ENCODE measurements at places on chromosomes 13 and 19. TPM values are rescaled to one million over a fixed set of nuclear protein-coding genes. Genes with fewer than 3 reads are reported as not detected.

DNA sequence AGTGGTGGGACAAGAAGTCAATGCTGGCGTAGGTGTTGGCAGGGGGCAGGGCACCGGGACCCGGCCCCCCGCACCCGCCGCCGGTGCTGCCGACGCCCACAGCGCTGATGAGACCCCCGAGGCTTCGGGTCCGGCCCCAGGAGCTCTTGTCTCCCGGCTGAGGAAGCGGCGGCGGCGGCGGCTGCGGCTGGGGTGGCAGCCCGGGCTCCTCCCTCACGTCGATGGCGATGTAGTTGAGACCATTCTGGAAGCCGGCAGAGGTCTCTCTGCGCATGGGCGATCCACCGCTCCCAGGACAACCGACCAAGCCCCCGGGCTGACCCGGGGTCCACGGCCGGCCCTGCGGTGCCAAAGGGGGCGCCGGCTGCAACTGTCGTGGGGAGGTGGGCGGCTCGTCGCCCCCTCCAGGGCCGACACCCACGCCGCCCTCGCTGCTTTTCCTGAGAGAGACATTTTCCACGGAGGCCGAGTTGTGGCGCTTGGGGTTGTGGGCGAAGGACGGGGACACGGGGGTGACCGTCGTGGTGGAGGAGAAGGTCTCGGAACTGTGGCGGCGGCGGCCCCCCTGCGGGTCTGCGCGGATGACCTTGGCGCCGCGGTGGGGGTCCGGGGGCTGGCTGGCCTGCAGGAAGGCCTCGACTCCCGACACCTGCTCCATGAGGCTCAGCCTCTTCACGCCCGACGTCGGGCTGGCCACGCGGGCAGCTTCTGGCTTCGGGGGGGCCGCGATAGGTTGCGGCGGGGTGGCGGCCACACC lies 4.1 kb downstream of the IRS2 start:
- H3K27me3 ChIP-seq, result no peaks in the 10 kb centered on the region
- H3K4me1 ChIP-seq, result peaks cover 17% of the 10 kb centered on the region
- peak overlapping the region; percentile 83 for H3K27ac ChIP-seq
- no peak for DNase-seq
- H3K36me3 ChIP-seq, result peaks cover 52% of the 10 kb centered on the region

DNA sequence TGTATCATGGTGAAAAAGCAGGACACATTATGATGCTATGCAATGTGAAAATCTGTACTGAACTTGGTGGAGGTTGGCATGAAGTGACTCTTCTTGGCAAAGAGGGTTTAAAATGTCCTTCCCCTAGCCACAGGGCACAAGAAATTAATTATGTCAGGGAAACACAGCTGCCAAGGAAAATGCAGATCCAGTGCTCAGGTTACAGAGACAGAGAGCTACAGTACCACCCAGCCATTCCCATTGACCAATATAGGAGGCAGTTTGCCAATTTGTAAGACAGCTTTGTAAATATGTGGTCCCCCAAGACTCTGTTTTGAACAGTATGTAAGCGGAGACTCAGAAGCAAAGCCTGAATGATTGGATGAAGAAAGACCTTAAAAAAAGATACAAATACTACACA lies 69.4 kb upstream of the KLF12 start:
- DNase-seq, result no peak
- H3K4me1 ChIP-seq, result no peaks in the 10 kb centered on the region
- no peaks in the 10 kb centered on the region for H3K36me3 ChIP-seq
- H3K27me3 ChIP-seq, result no peaks in the 10 kb centered on the region
- H3K4me3 ChIP-seq, result no peak overlapping the region

DNA sequence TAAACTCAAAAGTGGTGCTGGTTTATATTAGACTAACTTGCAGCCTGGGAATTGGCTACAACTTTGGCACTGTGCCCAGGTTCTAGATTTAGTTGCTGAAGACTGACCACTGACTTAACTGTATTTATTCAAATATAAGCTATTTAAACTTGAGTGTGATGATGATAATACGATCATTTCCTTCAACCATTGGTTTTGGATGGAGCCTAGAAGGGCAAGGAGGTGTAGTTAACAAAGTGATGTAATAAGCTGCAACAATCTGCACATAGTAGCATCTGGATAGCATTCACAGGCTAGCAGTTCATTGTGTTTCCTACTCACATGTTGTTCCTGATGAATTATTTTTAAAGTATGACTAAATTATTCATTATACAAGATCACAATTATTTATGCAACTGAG lies 55.2 kb upstream of the DACH1 start:
- H3K4me1 ChIP-seq, result no peaks in the 10 kb centered on the region
- H3K36me3 ChIP-seq, result no peaks in the 10 kb centered on the region
- H3K27ac ChIP-seq, result no peak overlapping the region
- no peak overlapping the region for H3K4me3 ChIP-seq
- no peak for DNase-seq

- H3K36me3 ChIP-seq, result no peaks in the 10 kb centered on the region
- H3K27ac ChIP-seq, result no peak overlapping the region
- no peaks in the 10 kb centered on the region for H3K4me1 ChIP-seq
- no peak overlapping the region for H3K4me3 ChIP-seq
Measured at GRCh38 chr13:113417008-113417751, 36.1 kb downstream of the ADPRHL1 start.

DNA sequence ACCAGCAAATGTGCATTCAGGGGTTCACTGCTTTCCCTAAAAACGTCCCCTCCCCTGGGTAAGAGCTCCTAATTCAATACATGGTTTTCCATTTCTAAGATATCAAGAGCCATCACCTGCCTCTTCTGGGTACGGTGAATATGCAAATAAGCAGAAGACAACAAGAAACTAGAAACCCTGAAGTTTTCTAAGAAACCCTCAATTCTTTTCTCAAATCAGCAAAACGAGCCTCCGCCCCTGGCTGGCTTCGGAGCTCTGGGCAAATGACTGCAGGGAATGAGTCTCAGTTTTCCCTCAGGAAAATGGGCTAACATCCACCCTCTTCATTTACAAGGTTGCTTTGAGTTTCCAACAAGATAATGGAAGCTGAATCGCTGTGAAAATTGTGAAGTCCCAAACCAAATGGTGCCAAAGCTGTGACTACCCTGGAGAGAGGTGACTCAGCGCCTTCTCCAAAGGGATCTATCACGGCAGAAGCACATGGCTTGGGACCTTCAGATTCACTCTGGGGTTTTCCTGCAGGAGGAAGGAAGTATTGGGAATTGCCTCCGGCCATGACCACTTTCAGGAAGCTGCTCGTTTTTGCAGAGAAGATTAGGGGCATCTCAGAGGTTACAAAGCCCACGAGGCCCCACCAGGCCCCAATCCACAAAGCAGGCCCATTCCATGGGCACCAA lies 26.6 kb downstream of the KLF2 start:
- no peak for DNase-seq
- no peak overlapping the region for H3K27ac ChIP-seq
- no peak overlapping the region for H3K4me3 ChIP-seq
- H3K27me3 ChIP-seq, result no peaks in the 10 kb centered on the region

DNA sequence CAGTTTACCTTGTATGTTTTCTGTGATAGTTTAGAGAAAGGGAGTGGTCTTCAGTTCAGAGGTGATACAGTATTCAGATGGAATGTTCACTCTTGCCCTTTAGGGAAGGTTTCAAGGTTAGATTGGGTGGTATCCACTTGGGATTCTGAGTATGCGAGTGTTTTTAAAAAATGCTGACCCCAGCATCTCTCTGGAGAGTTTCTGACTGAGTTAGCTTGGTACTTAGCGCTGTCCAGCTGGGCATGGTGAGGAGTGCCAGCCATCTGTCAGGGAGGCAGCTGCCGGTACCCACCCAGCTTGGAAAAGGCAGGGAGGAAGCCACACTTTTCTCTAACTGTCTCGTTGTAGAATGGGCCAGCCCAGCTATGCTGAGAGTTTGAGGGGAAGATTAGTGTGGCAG lies 63.3 kb downstream of the ARHGEF7 start:
- no peak for DNase-seq
- no peak overlapping the region for H3K4me3 ChIP-seq
- H3K4me1 ChIP-seq, result no peaks in the 10 kb centered on the region
- H3K27me3 ChIP-seq, result no peaks in the 10 kb centered on the region
- no peak overlapping the region for H3K27ac ChIP-seq
- H3K36me3 ChIP-seq, result 0 out of 2 replicates have a peak, but pooled peaks cover 3% of the 10 kb centered on the region

GRCh38 chr13:49893591-49893990 lies 42.5 kb downstream of the SPRYD7 start:
- H3K27ac ChIP-seq, result no peak overlapping the region
- H3K4me1 ChIP-seq, result no peaks in the 10 kb centered on the region
- no peaks in the 10 kb centered on the region for H3K36me3 ChIP-seq

DNA sequence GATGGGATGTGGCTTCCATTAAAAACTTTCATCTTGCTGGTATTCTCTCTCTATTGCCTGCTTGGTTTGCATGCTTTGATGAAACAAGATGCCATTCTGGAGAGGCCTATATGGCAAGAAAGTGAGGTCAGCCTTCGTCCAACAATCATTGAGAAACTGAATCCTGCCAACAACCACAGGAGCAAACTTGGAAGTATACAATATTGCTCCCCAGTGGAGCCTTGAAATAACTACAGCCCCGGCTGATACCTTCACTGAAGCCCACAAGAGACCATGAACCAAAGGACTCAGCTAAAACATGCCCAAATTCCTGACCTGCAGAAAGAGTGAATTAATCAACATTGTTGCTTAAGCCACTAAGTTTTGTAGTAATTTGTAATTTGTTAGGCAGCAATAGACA lies 82.5 kb upstream of the FGF14 start:
- no peak overlapping the region for H3K4me3 ChIP-seq
- no peaks in the 10 kb centered on the region for H3K4me1 ChIP-seq
- no peak overlapping the region for H3K27ac ChIP-seq
- H3K27me3 ChIP-seq, result no peaks in the 10 kb centered on the region
- no peaks in the 10 kb centered on the region for H3K36me3 ChIP-seq
- no peak for DNase-seq

ADGRE2 gene
- total RNA-seq, result 0.26 TPM

- H3K4me3 ChIP-seq, result no peak overlapping the region
- no peaks in the 10 kb centered on the region for H3K36me3 ChIP-seq
- no peak overlapping the region for H3K27ac ChIP-seq
- DNase-seq, result no peak
- H3K4me1 ChIP-seq, result peaks cover 32% of the 10 kb centered on the region
Measured at GRCh38 chr13:106159295-106160195, 375.9 kb downstream of the EFNB2 start.

DNA sequence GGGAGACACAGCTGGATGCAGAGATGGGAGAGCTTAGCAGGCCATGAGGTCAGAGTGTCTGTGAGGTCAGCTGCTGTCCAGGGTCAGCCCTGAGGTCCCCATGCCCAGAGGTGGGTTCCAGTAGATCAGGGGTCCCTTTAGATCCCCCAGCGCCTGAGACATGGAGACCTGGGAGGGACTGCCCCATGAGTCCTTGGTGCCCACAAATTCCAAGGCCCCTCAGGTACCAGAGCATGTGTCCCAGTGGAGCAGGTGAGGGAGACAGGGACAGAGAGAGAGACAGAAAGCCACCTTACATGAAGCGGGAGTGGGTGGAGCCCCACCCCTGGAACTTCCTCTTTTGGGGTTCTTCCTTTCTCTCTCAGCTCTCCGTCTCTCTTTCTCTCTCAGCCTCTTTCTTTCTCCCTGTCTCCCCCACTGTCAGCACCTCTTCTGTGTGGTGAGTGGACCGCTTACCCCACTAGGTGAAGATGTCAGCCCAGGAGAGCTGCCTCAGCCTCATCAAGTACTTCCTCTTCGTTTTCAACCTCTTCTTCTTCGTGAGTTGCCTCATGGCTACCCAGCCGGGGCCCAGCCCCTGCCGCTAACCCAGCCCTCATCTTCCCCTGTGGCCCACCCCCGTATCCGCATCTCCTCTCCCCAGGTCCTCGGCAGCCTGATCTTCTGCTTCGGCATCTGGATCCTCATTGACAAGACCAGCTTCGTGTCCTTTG lies at the start of gene CD37:
TSS of gene CD37 (plus strand) at position 336 of the 713 bp plus-strand sequence. CDS start at position 471, 135 bp downstream.
- H3K4me3 ChIP-seq, result no peak within 1 kb of the TSS
- H3K4me1 ChIP-seq, result no peaks in the 10 kb centered on the region
- no peaks in the 10 kb centered on the region for H3K27me3 ChIP-seq
- H3K36me3 ChIP-seq, result no peaks in the 10 kb centered on the region

PSG2 gene
- not detected for total RNA-seq

DNA sequence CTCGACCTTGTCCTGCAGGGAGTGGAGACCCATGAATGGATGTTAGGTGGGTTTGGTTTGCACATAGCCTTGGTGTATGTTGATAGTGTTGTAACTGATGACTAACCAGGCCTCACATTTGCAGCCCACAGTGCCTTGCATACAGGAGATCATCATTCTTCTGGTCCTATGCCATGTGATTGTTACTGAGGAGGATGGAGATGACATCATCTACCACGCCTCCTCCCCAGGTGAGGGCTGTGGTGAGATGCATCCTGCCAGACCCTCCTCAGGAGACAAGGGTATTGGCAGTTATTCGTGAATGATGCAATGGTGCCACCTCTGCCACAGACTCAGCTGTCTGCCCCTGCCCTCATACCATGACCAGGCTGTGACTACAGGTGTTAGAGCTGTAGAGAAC lies 1294.1 kb downstream of the UQCRFS1 start:
- H3K27ac ChIP-seq, result no peak overlapping the region
- no peak overlapping the region for H3K4me3 ChIP-seq
- H3K27me3 ChIP-seq, result no peaks in the 10 kb centered on the region
- no peaks in the 10 kb centered on the region for H3K36me3 ChIP-seq
- no peak for DNase-seq
- no peaks in the 10 kb centered on the region for H3K4me1 ChIP-seq

GRCh38 chr19:6769006-6769619 lies 1.9 kb upstream of the SH2D3A start:
- peaks cover 13% of the 10 kb centered on the region for H3K4me1 ChIP-seq
- H3K27me3 ChIP-seq, result no peaks in the 10 kb centered on the region
- H3K27ac ChIP-seq, result no peak overlapping the region
- peaks cover 1% of the 10 kb centered on the region for H3K36me3 ChIP-seq
- no peak overlapping the region for H3K4me3 ChIP-seq
- no peak for DNase-seq
